ENCODE measurements at places on chromosomes 13 and 19.

- no peak for DNase-seq
Observed at GRCh38 chr19:28521614-28522544, 691.1 kb downstream of the UQCRFS1 start.

DNA sequence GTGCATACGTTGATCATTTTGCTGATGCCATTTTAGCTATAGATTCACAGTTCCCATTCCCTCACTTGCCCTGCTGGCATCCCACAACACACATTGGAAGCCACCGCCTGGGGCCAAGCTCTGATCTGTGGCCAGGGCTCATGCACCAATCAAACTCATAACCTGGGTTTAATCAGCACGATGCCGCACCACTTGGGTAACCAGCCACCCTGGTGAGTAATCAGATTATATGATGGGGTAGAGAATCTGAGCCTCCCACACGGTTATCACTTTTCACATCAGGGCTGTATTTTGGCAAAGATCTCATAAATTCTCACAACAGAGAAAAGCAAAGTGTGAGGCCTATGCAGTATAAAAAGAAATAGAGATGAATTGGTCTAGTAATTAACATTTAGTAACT, 66.0 kb upstream of the TNFRSF19 start:
- DNase-seq = no peak

GRCh38 chr19:14507704-14508542, 10.3 kb downstream of the DNAJB1 start:
- no peak for DNase-seq

GRCh38 chr13:102609696-102610095, 12.9 kb downstream of the TPP2 start:
- DNase-seq = peak; percentile 22

GRCh38 chr13:87810920-87811344, 139.8 kb downstream of the SLITRK5 start:
- DNase-seq = no peak

DNA sequence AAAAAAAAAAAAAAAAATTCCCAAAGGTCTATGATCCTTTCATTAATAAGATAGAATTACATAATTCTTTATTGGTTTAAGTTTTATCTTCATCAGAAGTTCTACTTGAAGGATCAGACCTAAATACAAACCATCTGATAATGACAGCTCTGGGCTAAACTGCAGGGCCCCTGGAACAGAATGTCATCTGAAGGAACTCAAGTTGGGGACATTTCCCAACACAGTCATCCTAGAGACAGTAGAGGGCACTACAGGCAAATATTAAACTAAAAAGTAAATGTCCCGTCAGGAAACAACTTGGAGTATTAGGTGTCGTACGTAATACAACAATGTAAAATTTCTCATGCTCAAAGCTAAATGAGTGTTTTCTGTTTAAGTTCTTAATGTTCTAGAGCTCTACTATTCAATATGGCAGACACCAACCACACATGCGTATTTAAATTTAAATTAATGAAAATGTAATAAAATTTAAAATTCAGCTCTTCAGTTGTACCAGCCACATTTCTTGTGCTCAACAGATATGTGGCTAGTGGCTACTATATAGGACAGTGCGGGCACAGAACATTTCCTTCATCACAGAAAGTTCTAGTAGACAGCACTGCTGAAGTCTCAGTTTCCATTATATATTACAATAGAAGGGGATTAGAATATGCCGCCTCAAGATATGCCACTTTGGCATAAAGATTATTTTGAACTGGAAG, 21.8 kb upstream of the NAXD start:
- DNase-seq = peak; percentile 18

GRCh38 chr13:31069808-31070534, 91.7 kb downstream of the HSPH1 start:
- no peak for DNase-seq

GRCh38 chr13:75263741-75264407, 218.1 kb downstream of the TBC1D4 start:
- no peak for DNase-seq

DNA sequence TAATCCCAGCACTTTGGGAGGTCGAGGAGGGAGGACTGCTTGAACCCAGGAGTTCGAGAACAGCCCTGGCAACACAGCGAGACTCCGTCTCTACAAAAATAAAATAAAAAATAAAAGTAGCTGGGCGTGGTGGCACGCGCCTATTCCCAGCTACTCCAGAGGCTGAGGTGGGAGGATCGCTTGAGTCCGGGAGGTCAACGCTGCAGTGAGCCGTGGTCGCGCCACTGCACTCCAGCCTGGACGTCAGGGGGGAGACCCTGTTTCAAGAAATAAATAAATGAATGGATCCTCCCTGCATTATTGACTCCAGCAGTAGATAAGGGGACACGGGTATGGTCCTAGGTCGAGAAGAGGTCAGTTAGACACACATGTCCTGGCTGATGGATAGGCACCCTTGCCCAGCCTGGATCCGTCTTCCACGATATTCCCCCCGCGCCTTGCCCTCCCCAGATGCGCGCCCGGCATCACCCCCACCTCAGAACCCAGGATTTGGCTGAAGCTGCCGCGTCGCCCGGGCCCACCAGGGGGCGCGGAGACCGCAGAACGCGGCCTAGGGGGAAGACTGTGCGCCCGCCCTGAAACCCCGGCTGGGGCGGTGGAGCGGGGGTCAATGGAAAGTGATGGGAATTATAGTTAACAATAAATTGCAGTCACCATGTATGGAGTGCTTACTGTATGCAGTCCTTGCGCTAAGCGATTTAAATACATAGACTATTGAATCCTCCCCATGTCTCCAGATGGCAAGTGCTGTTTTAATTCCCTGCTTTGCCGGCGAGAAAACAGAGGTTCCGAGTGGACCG, 2.1 kb upstream of the HOOK2 start:
- peak; percentile 89 for DNase-seq

GRCh38 chr13:79455331-79455730, 25.6 kb upstream of the NDFIP2 start:
- no peak for DNase-seq

GRCh38 chr13:93249364-93250306, 23.0 kb downstream of the GPC6 start:
- DNase-seq = no peak

- DNase-seq = peak; percentile 73
Observed at GRCh38 chr19:4066682-4067395, at the start of gene ZBTB7A. TSS of gene ZBTB7A (minus strand) at chr19:4066899. CDS start at chr19:4055232, 11,667 bp downstream.

GRCh38 chr19:16068696-16069259, 7.5 kb upstream of the TPM4 start:
- no peak for DNase-seq

Data from stimulated activated CD4-positive, alpha-beta T cell treated with anti-CD3 and anti-CD28 coated beads, Interleukin-15, amount 100 ng/mL, for 24 hours (primary cell).